Chondrocyte (in vitro differentiated cells): ENCODE measurements at places on chromosomes 16 and 17. TPM values are rescaled to one million over a fixed set of nuclear protein-coding genes. Genes with fewer than 3 reads are reported as not detected.

DNA sequence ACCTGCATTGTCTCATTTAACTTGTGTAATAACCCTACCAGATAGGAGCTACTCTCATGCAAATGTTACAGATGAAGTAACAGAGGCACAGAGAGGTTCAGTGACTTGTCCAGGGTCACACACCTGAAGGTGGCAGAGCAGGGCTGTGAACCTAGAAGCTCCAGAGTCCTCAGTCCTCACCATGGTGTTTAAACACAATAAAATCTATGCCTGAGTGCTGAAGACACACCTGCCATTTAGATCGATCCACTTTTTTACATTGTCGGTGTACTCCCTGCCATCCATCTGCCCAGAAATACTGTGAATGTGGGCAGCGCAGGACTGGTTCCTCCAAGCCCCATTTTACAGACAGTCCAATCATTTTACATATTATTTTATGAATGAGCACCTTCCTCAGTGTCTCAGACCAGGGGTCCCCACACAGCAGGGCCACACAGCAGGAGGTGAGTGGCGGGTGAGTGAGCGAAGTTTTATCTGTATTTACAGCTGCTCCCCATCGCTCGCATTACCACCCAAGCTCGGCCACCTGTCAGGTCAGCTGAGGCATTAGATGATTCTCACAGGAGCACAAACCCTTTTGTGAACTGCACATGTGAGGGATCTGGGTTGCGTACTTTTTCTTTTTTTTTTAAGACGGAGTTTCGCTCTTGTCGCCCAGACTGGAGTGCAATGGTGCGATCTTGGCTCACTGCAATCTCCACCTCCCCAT, 5.6 kb downstream of the IL4R start:
- H3K36me3 ChIP-seq = peaks cover 1% of the 10 kb centered on the region
- H3K27me3 ChIP-seq = no peaks in the 10 kb centered on the region
- peaks cover 60% of the 10 kb centered on the region for H3K4me1 ChIP-seq
- no peak overlapping the region for H3K4me3 ChIP-seq
- DNase-seq = peak; percentile 50

- no peaks in the 10 kb centered on the region for H3K36me3 ChIP-seq
- no peak for DNase-seq
- no peak overlapping the region for H3K4me3 ChIP-seq
- H3K27ac ChIP-seq = no peak overlapping the region
- peaks cover 25% of the 10 kb centered on the region for H3K4me1 ChIP-seq
Measured at GRCh38 chr17:15298176-15298575, 33.0 kb upstream of the PMP22 start.

- DNase-seq = no peak
- peaks cover 7% of the 10 kb centered on the region for H3K36me3 ChIP-seq
- peak within 1 kb of the TSS; percentile 92 for H3K27ac ChIP-seq
Measured at GRCh38 chr17:42980274-42980765, at the start of gene RUNDC1. TSS of gene RUNDC1 (plus strand) at chr17:42980565. CDS start at chr17:42980577, 12 bp downstream.

DNA sequence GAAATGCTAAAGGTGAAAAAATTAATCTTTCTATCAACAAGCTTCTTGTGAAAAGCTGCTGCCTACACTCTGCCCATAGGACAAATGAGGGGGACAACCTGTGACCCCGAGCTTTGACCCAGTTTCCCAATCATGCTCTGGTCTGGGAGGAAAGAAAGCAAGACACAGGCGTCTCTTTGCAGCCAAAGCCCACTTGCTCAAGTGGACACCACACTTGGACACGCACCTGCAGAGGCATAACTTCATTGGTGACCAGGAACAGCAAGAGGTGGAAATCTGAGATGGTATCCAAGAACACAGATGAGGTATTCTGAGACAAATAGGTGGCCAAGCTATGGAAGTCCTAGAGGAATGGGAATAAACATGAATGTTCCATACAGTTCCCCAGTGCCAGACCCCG, 15.0 kb upstream of the FAAP100 start:
- DNase-seq = no peak
- H3K4me1 ChIP-seq = peaks cover 67% of the 10 kb centered on the region
- H3K27ac ChIP-seq = peak overlapping the region; percentile 95

DNA sequence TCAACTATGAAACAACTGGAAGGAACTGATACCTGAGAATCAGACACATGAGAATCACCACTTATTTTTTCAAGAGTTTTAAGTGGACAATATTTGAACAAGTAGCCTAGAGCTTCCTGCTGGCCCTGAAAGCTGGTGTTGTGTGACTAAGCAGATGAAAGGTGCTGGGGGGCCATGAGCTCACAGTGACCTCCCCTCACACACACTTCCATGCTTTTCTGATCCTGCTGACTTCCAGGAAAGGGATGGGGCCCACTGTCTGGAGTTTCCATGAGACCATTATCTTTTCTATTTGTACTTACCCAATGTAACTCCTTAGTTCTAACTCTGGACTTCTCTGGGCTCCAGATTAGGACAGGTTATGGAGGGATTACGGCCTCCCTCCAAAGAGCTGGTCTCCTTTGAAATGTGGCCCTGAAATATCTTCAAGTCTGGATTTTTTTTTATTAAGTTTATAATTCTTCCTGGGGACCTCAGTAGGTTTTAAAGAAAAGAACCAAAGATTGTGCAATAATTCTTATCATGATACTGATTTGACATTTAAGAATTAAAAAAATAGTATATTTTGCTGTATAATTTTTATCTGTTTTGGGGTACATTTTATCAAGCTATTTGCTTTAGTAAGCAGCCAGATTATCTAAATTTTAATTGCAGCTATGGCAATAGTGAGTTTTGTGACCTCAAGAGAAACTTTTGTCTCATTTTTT, 4.9 kb downstream of the CAPNS2 start:
- H3K4me1 ChIP-seq = peaks cover 26% of the 10 kb centered on the region
- no peaks in the 10 kb centered on the region for H3K36me3 ChIP-seq
- no peak overlapping the region for H3K27ac ChIP-seq
- H3K27me3 ChIP-seq = no peaks in the 10 kb centered on the region
- no peak overlapping the region for H3K4me3 ChIP-seq

- DNase-seq = no peak
- no peak overlapping the region for H3K27ac ChIP-seq
Measured at GRCh38 chr17:56880571-56880970, 33.3 kb downstream of the TRIM25 start.

DNA sequence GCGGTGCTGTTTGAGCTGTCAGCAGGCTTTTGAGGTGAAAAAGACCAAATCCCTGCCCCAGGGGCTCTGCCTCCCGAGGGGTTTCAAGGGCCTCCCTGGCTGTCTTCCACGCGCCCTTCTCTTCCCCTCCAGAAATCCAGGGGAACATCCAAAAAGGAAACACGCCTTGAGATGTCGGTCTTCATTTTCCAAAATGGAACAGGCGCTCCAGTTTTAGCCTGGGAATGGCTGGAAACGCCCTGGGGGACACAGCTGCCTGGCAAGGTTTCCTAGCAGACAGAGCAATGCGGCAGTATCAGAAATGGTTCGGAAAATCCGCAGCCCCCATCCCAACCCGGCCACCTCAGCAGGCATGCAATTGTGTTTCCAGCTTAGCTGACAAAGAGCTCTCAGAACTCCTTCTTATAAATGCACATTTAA, 16.6 kb upstream of the LITAF start:
- H3K27me3 ChIP-seq = no peaks in the 10 kb centered on the region
- H3K4me3 ChIP-seq = peak overlapping the region; percentile 33
- peak overlapping the region; percentile 57 for H3K27ac ChIP-seq
- no peak for DNase-seq

SYT17 gene
- total RNA-seq = 0.46 to 0.97 TPM (median 0.60 TPM) in 3 replicates

ZNF764 gene
- total RNA-seq = 8.3 to 11.1 TPM (median 8.6 TPM) in 3 replicates

DNA sequence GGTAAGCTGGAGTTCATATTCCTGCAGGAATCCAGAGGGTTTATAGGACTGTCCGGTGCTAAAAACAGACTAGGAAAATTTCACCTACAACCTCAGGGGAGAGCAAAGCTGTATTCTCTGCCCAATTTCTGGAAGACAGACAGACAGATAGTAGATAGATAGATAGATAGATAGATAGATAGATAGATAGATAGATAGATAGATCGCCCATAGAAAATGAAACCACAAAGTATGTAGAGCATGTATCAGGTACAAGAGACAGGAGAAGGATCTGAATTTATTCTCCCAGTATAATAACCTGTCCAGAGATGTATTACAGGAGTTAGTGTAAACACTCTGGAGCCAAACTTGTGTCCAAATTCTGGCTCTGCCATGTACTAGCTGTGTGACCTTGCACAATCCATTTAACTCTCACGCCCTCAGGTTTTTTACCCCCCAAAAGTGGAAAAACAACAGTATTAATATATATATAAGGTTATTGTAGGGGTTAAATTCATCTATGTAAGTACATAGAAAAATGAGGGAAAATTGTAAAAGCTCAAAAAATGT, 2.1 kb upstream of the ABCA6 start:
- no peak overlapping the region for H3K27ac ChIP-seq
- H3K4me1 ChIP-seq = peaks cover 13% of the 10 kb centered on the region
- no peak overlapping the region for H3K4me3 ChIP-seq
- no peaks in the 10 kb centered on the region for H3K36me3 ChIP-seq

KRT40 gene
- not detected in 3 replicates for total RNA-seq

C17orf67 gene
- total RNA-seq = 1.5 to 1.8 TPM (median 1.6 TPM) in 3 replicates

DNA sequence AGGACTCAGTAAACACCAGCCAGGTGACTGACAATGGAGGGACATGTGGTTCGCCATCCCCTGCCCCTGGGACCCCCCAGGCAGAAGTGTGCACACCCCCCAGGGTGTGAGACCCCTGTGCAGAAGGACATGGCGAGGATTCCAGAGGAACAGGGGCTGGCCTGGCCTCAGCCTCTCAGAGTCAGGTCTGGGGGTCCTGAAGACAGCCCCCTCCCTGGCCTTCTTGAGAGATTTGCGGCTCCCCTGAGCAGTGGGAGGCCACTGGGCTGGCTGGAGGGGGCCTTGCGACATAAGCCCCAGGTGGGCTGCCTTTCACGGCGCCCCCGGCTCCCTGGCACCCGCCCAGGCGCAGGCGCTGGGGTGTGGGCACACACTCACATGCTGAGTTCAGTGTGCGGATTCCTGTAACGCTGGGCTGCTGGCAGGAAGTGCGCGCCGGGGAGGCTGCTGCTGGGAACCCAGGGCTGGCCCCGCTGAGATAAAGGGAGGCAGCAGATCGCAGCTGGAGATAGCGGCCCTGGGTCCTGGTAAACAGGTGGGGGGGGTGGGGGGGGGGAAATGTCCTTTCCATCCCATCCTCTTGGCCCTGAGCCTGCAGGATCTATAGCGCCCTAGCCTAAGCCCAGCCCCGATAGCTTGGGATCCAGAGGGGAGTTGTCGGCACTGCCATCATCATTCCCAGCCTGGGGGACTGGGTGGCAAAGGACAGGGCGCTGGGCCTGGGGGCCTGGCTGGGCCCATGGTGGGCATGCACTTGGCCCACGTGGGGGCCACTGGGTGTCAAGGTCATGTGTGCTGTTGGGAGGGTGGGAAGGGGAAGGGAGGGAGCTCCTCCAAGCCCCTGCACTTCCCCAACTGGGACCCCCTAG, 27.1 kb downstream of the TMEM235 start:
- DNase-seq = peak; percentile 80
- H3K27ac ChIP-seq = peak overlapping the region; percentile 49
- H3K4me1 ChIP-seq = peaks cover 11% of the 10 kb centered on the region
- no peak overlapping the region for H3K4me3 ChIP-seq
- H3K36me3 ChIP-seq = no peaks in the 10 kb centered on the region

DNA sequence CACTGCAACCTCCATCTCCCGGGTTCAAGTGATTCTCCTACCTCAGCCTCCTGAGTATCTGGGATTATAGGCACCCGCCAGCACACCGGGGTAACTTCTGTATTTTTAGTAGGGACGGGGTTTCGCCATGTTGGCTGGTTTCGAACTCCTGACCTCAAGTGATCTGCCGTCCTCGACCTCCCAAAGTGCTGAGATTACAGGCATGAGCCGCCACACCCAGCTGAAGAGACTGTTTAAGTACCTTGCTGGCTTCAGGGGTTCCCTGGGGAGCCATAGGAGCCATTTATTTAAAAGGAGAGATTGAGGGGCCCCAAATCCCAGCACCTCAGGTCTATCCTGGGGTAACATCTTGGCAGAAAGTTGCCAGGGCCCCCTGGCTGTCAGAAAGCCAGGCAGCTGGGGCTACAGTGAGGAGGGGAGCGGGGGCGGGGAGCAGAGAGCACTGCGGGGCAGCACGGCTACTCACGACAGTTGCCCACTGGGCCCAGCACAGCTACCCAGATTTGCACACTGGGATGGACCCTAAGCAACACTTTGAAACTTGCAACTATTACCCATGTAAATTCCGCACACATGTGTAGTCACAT, 1.6 kb downstream of the SNAI3 start:
- H3K27me3 ChIP-seq = peaks cover 33% of the 10 kb centered on the region
- H3K4me1 ChIP-seq = peaks cover 2% of the 10 kb centered on the region
- H3K27ac ChIP-seq = no peak overlapping the region
- no peak overlapping the region for H3K4me3 ChIP-seq
- peaks cover 1% of the 10 kb centered on the region for H3K36me3 ChIP-seq

GRCh38 chr16:66334853-66335574, 31.5 kb upstream of the CDH5 start:
- H3K27ac ChIP-seq = no peak overlapping the region
- peaks cover 2% of the 10 kb centered on the region for H3K36me3 ChIP-seq
- peaks cover 8% of the 10 kb centered on the region for H3K27me3 ChIP-seq
- no peak overlapping the region for H3K4me3 ChIP-seq

DNA sequence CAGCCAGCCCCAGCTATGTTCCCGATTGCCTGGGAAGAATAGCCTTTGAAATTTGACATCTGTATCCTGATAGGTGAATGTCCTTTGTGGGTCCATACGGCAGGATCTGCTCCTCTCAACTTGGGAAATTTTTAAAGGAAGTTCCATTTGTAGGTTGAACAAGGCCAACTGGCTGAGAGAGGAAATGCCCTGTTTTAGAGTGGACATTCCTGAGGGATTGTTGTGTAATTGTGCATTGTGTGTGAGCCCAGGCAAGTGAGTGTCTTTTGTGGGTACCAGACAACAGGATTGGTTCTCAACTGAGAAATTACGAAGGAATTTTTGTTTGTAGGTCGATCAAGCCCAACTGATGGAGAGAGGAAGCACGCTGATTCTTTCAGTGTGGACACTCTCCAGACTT, 2.6 kb upstream of the CPHXL2 start:
- H3K27me3 ChIP-seq = no peaks in the 10 kb centered on the region
- H3K36me3 ChIP-seq = no peaks in the 10 kb centered on the region
- H3K4me3 ChIP-seq = no peak overlapping the region
- no peak overlapping the region for H3K27ac ChIP-seq

GRCh38 chr17:81871387-81872230, 472 bp upstream of the ARHGDIA start:
- H3K27ac ChIP-seq = peak overlapping the region; percentile 94
- peak overlapping the region; percentile 81 for H3K4me3 ChIP-seq
- H3K36me3 ChIP-seq = peaks cover 2% of the 10 kb centered on the region
- H3K4me1 ChIP-seq = peaks cover 47% of the 10 kb centered on the region

DNA sequence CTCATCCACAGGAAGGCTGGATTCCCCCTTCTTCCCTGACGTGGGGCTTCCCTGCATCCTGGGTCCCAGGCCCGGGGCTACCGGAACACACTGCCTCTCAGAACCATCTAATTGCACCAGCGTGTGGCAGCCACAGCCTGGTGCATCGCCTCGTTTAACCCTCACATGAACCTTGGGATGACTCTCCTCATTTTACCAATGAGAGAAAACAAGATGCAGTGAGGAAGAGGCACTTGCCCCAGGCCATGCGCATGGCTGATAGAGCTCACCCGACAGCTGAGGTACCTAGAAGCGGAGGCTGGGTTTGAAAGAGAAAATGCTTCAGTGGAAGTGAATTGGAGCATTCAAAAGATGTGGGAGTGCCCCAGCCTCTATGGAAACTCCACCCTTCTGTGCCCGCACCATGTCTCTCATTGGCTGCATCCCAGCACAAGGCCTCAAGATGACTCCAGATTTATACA, 162.3 kb downstream of the KATNIP start:
- H3K27ac ChIP-seq = no peak overlapping the region
- peaks cover 5% of the 10 kb centered on the region for H3K36me3 ChIP-seq
- H3K4me3 ChIP-seq = no peak overlapping the region
- H3K27me3 ChIP-seq = no peaks in the 10 kb centered on the region
- no peaks in the 10 kb centered on the region for H3K4me1 ChIP-seq
- peak; percentile 67 for DNase-seq

GRCh38 chr16:23595246-23595950, 718 bp downstream of the NDUFAB1 start:
- peaks cover 16% of the 10 kb centered on the region for H3K36me3 ChIP-seq
- peak overlapping the region; percentile 49 for H3K27ac ChIP-seq
- H3K4me3 ChIP-seq = peak overlapping the region; percentile 79
- H3K4me1 ChIP-seq = peaks cover 13% of the 10 kb centered on the region

C1QTNF8 gene
- total RNA-seq = not detected in 3 replicates
